ENCODE measurements at places on chromosomes 12 and 14.
A peak's percentile ranks its signal among the peaks of the same experiment; 100 is the strongest.

DNA sequence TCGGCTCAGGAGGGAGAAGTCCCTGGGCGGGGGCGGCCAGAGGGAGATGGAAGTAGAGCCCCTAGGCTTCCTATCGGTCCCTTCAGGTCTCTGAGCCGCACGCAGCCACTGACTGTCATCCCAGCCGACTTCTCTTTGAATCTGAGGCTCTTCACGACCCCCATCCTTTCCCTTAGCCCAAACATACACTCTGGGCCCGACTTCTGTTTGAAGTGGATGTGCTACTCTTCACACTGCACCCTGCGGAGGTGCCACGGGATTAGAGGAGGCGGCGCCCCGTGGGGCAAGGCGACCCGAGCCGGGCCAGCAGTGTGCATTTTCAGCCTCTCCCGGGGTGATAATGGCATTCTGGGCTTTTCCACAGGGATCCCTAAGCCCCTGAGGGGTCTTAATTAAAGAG, 6.0 kb upstream of the DACT1 start:
- DNase-seq, result no peak

DNA sequence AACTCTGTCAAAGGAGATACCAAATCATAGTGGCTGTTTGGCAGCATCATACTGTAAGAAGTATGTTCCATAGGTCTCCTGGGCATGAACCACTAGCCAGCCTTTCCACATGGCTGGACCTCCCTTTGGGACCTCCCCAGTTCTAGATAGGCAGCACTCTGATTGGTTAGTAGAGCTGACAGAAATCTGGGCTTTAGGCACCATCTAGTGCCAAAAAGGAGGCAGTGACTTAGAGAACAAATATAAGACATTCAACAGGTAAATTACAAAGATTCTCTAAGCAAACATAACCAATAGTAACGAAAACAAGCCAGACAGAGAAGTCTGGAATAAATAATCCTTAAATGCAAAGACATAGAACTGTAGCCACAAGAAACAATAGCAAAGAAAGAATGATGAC, 148.0 kb upstream of the PDE3A start:
- DNase-seq, result no peak

GRCh38 chr12:24398605-24399004, 449.1 kb upstream of the SOX5 start:
- no peak for DNase-seq

DNA sequence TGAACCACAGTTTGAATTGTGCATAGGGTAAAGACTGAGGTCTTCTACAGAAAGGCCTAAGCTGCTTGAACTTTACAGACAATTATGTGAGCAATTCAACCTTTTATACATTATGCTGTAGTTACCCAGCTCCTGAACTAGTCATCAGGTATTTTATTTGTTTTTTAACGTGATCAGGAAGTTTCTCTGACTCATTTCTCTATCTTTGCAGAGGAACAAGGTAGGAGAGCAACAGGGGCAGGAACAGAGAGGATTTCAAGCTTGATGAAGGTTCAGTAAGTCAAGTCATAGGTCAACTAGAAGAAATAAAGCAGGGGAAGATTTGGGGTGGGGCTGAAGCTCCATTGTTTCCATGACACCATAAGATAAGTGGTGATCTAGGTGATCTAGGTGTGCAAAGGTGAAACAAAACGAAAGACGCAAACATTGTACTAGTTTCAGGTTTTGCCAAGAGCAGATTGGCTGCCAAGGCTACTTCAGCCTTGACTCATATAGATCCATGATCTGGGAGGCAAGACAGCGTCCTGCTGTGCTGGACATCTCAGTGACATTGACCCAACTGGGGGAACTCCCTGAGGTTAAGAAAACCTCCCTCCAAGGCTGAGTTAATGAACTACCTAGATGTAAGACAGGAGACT, 198.1 kb downstream of the DAD1 start:
- no peak for DNase-seq

- no peak for DNase-seq
These were observed 321.9 kb downstream of the SYT1 start for GRCh38 chr12:79186506-79186905.

GRCh38 chr14:53610947-53611346, 345.7 kb downstream of the BMP4 start:
- DNase-seq, result no peak

GRCh38 chr14:65035049-65035448, 48.4 kb downstream of the FNTB start:
- peak; percentile 51 for DNase-seq

DNA sequence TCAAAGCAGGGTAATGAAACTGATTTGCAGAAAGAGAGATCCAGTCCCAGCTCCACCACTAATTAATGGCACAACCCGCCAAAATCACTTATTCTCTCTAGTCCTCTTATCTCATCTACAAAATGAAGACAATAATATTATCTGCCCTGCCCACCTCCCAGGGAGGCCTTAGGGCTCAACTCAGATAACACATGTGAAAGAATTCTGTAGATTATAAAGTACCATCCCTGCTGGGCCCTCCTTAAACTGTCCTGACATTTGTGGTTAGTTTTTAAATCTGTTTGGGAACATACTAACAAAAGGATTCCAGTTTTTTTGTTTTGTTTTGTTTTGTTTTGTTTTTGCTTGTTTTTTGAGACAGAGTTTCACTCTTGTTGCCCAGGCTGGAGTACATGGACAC, 7.3 kb downstream of the POMT2 start:
- no peak for DNase-seq

- no peak for DNase-seq
These were observed 160.8 kb upstream of the TMPO start for GRCh38 chr12:98354520-98355035.

GRCh38 chr12:1226951-1227350, 235.9 kb downstream of the ERC1 start:
- DNase-seq, result no peak

DNA sequence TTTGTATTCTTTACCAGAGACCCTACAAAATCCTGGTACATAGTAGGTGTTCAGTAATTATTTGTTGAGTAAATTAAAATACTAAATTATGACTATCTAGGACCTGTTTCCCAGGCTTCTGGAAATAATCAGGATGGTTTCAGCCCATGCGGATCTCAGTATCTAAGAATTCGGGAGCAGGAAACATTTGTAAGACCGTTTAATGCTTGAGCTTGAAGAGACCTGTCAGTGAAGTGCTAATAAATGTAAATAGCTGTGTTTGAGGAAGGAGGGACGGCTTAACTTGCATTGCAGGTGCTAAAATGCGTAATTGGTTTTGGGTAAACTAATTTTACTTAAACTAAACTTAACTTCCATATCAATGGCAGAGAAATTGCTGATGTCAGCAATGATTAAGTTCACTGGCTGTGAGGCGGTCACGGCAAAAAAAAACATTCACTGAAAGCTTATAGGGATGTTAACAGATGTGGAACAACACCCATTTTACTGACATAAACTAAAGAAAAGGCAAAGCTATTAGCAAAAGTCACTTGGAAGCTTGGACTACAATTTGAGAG, 28.6 kb upstream of the AEBP2 start:
- no peak for DNase-seq

DNA sequence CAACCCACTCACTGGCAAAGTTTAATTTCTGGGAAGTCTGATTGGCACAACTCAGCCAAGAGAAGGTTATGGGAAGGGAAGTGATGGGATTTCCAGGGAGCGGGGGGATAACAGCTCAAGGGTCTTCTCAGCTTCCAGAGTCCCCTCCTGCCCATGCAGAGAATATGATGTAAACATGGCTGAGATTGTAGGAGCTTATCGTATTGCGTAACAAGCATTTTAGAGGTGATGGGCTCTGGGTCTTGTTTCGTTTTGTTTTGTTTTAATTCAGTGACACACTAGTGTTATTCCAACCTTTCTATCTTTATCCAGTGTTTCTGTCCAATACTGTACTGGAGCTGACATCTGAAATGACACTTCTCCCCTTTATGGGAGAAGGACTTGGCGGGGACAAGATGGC, 762.1 kb upstream of the TMEM132C start:
- no peak for DNase-seq

GRCh38 chr14:98010784-98011183, 1213.6 kb downstream of the VRK1 start:
- no peak for DNase-seq

DNA sequence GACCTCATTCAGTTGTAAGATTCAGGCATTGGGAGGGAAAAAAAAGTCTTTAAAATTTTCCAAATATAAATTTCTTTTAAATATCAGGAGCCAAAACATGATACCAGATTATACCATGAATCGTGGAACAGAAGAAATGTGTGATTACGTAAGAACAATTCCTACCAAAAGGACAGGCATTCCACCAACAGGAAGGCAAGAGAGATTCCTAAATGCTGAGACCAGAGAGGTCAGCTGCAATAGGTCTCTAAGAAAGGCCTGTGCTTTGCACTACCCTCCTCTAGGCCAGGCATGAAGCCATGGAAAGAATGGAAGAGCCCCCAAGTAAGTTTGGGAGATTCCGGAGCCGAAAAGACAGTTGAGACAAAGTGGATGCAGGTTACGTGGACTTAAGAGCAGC, 83.7 kb downstream of the PTGER2 start:
- DNase-seq, result no peak

- no peak for DNase-seq
These were observed 181.6 kb downstream of the ADGRD1 start for GRCh38 chr12:131135311-131135785.

GRCh38 chr14:74867673-74868072, 8.3 kb downstream of the PROX2 start:
- peak; percentile 63 for DNase-seq

DNA sequence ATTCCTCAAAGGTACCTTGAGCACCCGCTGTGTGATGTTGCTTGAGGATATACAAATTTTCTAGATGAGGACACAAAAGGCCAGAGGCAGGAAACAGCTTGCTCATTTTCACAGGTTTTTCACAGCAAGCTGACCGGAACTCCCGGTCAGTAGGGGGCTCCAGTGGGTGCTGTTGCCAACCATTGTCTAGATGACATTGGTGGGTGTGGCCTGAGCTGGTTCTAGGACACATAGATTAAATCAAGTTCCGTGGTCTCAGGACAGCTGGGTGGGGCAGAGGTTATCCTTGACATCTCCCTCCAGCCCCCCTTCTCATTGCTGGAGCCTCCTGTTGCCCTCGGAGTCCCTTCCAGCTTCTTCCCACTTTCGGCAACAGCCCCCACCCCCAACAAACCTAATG, 153.6 kb upstream of the FKBP4 start:
- no peak for DNase-seq

DNA sequence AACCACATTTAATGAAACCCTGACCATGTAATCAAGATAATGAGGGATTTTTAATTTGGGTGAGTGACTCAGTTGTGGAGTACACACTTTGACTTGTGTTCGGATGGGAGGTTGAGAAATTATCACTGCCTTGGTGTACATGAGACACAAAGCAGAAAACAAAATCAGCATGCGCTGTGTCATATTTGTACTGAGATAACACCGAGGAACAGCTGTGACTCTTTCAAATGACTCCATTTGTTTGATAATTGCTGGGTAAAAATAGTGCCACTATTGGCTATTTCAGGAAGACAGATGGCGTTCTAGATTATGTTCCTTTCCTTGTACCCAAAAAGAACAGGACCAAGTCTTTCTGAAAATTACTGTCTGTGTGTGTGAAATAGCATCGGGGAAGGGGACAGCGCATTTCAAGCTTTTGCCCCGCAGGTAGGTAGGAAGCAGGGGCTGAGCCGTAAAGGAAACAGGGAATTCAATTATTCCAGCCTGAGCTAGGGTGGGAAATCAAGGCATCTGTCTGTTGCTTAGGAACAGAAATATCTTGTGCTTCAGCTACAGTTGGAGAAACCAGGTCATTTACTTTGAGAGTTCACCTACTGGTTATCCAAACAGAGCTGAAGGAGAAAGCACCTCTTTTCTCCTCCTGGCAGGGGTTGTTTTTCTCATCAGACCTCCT, 114.3 kb downstream of the SNAPC1 start:
- no peak for DNase-seq

GRCh38 chr12:130155416-130156073, 6.7 kb upstream of the FZD10 start:
- no peak for DNase-seq

DNA sequence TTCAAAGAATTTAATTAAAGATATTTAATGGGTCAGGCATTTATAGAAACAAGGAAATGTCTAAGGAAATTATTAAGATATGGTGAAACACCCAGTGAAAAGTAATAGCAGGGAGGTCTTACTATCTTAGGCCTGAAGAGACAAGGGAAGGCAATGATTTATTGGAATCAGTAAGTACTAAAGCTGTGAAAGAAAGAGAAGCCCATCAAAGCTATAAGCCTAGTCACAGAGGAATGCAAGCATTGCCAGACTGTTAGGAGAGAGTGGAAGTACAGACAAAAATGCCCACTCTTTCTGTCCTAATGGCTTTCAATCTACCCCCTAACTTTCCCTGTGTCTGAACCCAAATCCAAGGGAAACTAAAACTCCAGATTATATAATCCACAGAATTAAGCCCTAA, 69.2 kb upstream of the PIK3C2G start:
- DNase-seq, result no peak

GRCh38 chr12:69821456-69822159, 3.4 kb upstream of the MYRFL start:
- DNase-seq, result peak; percentile 55

- DNase-seq, result peak; percentile 49
These were observed 155.5 kb upstream of the CCND2 start for GRCh38 chr12:4118017-4118510.

DNA sequence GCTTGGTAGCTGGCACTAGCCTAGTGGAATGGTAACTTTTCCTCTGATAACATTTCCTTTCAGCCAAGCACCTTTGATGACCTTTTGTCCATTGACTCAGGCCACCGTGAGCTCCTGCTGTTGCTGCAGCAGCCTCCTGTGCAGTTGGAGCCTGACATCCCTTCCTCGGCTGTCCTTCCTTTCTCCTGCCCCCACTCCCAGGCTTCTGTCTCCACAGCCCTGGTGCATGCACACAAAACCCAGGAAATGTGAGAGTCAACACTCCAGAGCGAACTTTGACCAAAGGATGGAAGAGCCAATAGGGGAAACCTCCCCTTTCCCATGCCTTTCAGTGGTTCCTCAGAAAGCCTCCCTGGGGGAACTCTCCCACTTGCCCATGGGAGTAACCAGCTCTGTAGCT, 115.0 kb downstream of the TMEM260 start:
- DNase-seq, result no peak

GRCh38 chr14:68544081-68544892, 248.6 kb downstream of the ZFP36L1 start:
- DNase-seq, result no peak

DNA sequence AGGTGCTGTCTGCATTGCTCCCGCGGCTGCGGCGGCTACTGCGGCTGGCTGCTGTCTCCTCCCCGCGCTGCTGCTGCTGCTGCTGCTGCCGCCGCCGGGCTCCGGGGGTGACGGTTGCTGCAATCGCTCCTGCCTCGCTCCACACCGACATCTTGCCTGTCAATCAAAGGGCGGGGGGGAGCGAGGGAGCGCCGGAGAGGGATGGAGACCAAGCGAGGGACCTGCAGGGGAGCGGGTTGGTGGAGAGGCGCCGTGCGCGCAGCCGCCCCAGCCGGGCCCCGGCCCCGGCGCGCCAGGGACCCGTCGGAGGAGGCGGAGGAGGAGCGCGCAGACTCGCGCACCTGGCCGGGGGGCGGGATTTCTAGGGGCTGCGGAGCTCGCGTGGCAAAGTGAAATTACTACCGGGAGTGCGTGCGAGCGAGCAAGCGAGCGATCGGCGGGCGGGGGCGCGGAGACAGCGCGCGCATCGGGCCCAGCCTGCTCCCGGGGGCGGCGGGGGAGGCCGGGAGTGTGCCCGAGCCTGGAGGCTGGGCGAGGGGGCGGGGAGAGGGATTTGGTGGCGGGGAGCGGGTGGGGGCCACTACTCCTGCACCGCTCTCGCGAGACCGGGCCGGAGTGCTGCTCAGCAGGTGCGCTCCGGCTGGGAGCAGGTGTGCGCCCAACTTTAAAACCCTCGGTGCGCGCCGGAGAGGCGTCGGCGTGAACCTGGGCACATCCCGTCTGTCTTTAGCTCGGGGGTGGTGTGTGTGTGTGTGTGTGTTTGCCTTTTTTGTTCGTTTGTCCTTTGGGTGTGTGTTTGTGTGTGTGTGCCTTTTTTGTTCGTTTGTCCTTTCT, at the start of gene KSR2:
Gene KSR2, minus strand, starts transcription at position 165 of the 834 bp plus-strand sequence. CDS start 735 bp downstream, outside the sequence.
- peak; percentile 53 for DNase-seq

All from midbrain (tissue), 1 donor.